ENCODE measurements at places on chromosomes 11 and 22.

DNA sequence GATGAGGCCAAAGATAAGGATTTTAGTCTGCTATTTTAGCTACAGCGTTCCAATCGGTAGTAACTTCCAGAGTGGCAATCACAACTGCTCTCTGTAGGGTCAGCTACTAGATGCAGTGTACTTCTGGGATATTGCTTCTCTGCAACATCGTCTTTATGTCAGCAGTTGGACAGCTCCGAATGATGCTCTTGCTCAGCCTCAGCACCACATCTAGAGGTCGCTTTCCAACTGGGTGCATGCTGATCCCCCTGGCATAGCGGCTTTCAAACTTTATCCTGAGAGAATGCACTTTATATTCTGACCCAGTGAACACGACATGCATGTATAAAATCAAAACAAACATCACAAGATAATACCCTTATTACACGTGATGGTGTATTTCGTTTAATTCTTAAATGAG lies 219.6 kb downstream of the C11orf87 start:
- DNase-seq: no peak

DNA sequence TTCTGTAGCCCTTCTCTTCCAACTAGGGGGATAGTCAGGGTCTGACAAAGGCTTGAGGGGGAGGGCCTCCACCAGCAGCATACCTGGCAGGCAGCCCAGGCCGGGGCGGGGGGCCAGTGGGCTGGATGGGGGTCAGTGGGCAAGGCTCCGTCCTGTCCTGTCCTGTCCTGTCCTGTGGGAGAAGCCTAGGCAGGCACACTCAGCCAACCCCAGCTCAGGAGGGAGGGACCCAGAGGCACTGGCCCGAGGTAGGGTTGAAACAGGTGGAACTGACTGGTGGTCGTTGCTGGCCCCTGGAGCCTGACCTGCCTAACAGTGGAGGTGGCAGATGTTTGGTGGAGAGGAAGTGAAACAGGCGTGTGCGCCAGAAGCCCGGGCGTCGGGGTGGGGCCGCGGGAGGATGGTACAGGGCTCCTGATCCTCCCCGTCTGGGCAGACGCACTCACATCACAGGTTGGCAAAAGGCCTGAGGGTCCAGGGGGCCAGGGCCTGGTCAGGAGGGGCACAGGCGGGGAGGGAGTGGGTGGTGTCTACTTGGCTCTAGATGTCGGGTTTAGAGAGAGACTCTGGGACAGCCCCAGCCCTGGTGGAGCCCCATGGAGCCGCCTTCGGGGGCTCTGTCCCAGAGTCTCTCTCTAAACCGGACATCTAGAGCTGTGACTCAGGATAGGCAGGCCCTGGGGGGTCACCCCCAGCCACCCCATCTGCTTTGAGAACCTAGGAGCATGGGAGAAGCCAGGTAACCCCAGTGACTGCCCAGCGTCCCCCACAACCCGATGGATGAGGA lies 32.5 kb upstream of the GRAMD4 start:
- no peak for DNase-seq

DNA sequence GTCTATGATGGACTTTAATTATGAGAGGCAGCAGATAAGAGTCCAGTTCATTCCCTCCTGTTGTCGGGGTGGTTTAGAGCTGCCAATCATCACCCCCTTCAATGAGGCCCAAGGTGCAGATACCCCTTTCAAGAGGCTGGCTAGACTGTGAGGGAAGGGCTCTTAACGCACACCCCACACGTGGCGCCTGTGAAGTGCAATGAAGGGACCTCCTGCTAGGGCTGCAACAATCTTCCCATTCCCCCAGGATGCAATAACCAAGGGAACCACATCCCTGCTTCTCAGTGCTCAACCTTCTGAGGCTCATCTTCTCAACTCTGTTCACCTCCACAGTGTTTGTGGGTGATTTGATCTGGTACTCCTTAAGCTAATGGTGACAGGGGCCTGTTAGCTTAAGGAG lies 19.0 kb downstream of the TENM4 start:
- no peak for DNase-seq

DNA sequence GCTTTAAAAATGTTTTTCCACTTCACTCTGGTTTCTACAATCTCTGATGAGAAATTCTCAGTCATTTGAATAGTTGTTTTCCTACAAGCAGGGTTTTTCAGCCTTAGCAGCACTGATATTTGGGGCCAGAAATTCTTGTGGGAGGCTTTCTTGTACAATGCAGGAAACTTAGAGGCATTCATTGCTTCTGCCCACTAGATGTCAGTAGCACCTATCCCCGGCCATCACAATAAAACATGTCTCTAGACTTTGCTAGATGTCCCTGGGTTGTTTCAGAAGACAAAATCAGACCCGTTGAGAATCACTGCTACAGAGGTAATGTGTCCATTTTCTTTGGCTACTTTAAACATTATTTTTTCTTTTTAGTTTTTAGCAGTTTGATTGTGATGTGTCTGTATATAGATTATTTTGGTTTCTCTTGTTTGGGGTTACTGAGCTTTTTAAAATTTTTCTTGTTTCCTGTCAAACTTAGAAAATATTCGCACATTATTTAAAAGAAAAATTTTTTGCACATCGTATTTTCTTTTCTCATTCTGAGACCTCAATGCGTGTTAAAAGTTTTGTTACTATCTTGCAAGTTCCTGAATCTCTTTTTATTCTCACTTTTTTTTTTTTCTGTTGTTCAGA lies 60.8 kb upstream of the CCDC179 start:
- no peak for DNase-seq

DNA sequence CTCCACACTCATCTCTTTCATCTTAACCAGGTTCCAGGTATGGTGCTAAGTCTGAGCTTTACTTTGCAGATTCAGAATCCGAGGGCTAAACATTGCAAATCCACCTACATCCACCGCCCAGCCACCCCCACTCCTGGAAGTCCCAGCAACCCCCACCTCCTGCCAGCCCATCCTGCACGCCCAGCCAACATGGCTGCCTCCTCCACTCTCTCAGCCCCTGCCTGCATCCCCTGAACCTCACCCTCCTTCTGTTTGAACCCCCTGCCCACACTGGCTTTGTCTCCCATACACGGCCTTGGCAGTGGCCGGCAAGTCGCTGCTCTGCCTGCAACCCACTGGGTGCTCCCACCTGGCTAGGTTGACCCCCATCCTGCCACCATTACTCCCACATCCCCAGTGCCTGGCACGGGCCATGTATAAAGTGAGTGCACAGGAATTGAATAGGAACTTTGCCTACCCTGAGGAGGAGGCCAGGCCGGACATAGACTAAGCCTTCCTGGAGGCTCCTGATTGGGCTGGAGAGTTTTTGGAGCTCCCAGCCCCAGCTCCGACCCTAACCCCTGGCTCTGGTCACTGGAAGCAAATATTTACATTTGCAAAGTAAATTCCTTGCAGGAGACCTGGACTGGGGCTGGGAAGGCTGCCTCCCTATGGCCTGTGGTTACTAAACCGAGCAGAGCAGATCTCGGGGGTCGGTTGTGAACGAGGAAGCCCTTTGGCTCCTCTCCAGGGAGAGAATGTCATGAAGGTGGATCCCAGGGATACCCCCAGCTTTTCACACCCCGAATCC lies 14.4 kb downstream of the EMID1 start:
- no peak for DNase-seq

DNA sequence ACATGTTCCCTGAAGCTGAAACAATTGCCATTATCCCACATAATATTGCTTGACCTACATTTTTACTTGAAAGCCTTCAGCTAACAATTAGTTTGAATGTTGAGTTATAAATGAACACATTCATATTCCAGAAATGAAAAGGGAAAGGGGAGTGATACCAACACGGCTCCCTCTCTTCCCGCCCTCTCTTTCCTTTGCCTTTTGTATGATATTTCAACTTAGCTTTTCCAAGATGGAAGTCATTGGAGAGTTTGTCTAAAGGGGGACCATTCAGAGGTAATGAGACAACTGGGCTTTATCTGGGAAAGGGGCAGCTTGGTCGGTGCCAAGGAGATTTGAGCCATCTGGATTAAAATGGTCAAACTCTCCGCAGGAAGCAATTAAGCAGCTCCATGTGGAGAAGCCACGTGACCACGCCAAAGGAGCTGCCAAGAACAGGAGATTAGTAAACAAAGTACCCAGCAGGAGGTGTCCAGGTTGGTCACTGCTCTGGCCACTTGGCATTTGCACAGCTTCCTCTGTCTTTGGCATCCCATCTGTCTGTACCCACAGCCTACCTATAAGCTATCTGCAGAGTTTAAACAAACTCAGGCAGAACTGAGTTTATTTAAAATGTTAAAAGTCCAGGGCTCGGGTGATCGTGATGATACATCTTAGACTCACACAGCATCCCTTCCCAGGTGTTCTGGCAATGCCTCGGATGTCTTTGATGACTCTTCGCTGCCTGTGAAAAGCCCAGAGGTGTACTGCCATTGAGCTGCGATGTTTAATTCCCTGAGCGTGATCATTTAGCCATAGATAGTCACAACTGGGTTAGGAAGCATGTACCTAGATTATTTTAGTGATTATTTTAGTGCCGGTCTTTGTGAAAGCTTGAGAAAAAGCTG lies 735.9 kb downstream of the NTM start:
- DNase-seq: no peak

GRCh38 chr11:3939211-3939610 lies 83.7 kb downstream of the STIM1 start:
- no peak for DNase-seq

DNA sequence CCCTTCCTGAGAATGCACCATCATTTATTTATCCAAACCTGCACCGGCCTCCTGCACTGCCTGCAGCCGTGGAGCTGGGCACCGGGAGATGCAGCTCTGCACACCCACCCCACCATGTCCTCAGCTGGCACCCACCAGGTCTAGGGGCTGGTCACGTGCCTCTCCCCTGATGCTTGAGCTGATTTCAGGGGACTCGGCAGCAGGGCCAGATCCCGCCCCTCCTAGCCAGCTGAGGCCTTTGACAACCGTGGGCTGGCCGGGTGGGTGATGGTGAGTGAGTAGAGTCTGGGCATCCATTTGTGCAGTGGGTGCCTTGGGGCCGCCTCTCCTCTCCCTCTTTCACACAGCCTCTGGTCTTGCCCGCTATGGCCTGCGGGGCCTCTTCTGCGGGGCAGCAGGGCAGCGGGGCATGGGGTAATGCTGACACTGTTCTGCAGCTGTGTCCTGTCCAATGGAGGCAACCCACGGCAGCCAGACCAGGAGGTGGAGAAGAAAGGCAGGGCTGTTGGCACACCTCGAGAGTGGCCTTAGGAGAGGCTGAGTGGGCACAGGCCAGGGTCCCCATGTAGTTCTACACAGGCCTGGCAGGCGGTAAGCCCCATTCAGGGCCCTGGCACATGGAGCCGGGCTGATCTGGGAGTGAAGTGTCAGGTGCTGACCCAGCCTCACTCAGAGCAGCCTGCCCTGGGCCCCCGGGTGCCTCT lies 38.5 kb upstream of the PRODH start:
- DNase-seq: no peak

- no peak for DNase-seq
These were observed 24.6 kb downstream of the ATG16L2 start for GRCh38 chr11:72838691-72839305.

DNA sequence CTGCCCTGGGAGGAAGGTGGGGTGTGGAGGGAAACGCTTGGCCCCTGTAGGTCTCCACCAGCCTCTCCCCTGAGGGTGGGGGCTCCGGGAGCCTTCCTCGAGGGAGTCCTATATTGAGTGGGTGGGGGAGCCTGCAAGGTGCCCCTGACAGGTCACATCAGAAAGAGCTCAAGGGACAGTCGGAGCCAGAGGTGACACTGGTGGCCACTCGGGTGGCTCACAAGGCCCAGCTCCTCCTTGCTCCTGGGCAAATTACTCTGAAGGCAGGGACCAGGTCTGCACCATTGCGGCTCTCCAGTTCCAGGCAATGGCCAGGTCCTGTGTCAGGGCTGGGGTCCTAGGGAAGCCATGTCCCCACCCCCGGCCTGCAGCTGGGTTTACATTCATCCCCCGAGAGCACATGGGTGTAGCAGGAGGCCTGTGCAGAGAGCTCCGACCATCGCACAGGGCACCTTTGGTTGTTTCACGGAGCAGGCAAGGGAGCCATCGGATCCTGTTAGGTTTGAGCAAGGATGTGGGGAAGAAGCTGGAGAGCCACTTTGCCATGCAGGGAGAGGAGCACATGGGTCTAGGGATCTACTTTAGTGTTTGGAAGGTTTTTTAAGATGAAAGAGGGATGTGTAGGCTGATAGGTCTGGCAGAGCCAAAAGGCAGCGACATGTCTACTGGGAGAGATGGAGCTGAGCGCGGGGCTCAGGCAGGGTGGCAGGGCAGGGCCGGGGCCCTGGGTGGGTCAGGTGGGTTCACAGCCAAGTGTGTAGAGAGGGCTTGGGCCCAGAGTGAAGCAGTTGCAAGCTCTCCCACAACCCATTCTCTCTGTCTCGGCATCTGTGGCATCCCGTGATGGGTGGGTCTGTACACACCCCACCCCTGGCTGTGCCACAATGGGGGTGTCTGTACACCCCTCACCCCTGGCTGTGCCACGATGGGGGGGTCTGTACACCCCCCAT lies 14.8 kb downstream of the CCND1 start:
- no peak for DNase-seq

GRCh38 chr22:50694766-50695420 lies 22.3 kb downstream of the SHANK3 start:
- DNase-seq: no peak

GRCh38 chr11:127050186-127050585 lies 49.6 kb upstream of the KIRREL3 start:
- no peak for DNase-seq

DNA sequence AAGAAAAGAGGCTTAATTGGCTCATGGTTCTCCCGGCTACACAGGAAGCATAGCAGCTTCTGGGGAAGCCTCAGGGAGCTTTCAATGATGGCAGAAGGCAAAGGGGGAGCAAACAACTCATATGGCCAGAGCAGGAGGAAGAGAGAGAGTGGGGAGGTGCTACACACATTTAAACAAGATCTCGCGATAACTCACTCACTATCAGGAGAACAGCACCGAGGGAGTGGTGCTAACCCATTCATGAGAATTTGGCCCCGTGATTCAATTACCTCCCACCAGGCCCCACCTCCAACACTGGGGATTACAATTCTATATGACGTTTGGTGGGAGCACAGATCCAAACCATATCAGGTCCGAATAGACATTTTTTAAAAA lies 41.7 kb upstream of the APLNR start:
- DNase-seq: no peak
